NCI-H1436 treated with DMSO at 0.1 percent for 48 hours (cell line): ENCODE measurements at places on chromosomes 16 and 17.

GRCh38 chr17:27318228-27318627, 24.3 kb downstream of the WSB1 start:
- no peak for DNase-seq

GRCh38 chr16:2514333-2515179, 804 bp downstream of the ATP6V0C start:
- no peak for DNase-seq

DNA sequence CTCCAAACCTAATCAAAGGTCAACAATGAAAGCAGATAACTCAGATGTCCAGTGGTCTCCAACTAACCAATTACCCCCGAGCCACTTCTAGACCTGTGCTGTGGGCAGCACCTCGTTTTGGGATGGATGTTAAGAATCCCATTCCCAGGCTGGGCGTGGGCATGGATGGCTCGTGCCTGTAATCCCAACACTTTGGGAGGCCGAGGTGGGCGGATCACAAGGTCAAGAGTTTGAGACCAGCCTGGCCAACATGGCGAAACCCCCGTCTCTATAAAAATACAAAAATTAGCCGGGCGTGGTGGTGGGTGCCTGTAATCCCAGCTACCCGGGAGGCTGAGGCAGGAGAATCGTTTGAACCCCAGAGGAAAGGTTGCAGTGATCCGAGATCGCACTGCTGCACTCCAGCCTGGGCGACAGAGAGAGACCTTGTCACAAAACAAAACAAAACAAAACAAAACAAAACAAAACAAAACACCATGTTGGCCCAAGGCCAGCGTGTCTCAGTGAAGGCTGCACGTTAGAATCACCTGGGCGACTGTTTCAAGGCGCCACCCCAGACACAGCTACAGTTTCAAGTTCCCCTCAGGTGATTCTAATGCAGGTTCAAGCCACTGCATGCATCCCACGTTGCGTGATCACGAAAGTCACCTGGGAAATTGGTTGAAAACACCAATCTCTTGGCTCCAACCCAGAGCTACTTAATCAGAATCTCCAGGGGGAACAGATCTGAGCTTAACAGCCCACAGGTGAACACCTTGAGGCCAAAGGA, 21.3 kb downstream of the COX4I1 start:
- DNase-seq = no peak

DNA sequence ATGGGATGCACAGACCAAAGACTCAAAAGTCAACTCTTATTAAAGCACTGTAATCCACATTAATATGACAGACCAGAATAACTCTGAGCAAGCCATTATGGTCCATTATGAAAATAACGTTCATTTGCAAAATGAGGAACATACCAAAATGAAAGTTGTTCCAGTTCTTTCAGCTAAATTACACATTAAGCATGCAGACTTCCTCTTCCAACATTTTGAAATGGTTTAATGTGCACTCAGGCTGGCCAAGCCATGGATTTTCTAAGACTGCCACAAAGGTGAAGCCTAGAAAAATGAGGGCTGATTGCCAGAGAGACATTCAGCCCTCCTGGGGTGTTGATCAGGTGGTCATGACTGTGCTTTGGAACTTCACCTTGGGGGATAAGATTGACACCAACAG, 56.7 kb upstream of the NOG start:
- DNase-seq = no peak

GRCh38 chr16:75792771-75793492, 66.6 kb upstream of the CPHXL start:
- no peak for DNase-seq

DNA sequence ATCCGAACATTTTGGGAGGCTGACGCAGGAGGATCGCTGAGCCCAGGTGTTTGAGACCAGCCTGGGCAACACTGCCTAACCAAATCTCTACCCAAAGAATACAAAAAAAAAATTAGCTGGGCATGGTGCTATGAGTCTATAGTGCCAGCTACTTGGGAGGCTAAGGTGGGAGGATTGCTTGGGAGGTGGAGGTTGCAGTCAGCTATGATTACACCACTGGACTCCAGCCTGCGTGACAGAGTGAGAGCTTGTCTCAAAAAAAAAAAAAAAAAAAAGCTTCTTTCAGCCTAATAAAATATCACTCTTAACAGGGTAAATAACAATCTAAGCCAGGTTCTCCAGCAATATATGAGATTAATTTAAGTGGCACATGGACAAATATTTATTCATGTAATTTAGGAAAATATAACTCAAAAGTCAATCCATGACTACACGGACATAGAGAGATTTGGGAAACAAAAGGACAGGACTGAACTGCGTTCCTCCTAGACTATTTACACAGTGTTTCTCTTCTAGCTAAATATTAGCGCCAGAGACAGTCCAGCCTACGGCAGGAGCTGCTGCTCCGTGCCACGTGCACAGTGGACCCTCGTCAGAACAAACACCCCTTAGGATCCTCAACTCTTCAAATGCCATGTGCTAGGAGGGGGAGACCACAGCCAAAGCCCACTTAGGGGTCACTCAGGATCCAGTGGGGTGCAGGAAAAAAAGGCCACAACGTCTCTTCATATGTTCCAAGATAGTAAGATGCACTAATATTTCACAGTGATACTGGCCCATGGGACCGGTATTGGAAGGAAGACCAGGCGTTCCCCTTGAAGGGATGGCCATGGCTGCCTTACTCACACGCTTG, 8.7 kb downstream of the USP36 start:
- DNase-seq = no peak

DNA sequence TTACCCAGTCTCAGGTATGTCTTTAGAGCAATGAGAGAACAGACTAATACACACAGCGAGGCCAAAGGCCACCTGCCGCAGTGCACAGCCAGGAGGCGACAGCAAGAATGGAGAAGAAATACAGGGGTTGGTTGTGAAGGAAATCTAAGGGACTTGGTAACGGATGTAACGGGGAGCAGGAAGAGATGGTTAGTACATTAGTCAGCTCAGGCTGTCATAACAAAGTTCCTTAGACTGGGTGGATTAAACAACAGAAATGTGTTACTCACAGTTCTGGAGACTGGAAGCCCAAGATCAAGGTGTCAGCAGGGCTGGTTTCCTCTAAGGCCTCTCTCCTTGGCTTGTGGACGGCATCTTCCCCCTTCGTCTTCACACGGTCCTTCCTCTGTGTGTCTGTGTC, 47.1 kb downstream of the TVP23C start:
- DNase-seq = no peak

DNA sequence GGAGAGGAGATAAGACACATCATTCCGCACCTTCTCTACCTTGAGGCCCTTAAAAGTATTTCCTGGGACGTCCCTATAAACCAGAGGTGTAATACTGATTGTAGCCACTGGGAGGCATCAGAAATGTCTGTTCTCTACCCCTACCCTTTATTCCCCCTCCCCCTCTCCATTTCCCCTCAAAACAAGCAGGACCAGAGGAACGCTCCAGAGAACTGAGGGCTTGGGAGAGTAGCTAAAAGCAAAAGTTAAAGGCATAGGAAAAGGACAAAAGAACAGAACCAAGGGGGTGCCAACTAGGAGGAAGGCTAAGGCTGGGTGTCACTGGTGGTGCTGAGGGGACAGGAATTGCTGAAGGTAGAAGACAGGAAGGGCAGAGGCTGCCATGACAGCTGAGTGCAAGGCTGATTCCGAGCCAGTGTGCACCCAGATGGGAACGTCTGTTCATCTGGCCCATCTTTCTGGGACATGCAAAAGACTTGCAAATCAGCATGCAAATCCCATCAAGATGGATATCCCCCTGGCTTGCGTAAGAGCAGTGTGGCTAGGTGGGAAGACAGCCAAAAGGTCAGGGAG, 6.7 kb downstream of the CAMTA2 start:
- DNase-seq = no peak

- no peak for DNase-seq
Measured at GRCh38 chr17:17447264-17447663, 29.5 kb upstream of the MED9 start.

- no peak for DNase-seq
Measured at GRCh38 chr17:16037636-16038035, 38.0 kb downstream of the TTC19 start.

DNA sequence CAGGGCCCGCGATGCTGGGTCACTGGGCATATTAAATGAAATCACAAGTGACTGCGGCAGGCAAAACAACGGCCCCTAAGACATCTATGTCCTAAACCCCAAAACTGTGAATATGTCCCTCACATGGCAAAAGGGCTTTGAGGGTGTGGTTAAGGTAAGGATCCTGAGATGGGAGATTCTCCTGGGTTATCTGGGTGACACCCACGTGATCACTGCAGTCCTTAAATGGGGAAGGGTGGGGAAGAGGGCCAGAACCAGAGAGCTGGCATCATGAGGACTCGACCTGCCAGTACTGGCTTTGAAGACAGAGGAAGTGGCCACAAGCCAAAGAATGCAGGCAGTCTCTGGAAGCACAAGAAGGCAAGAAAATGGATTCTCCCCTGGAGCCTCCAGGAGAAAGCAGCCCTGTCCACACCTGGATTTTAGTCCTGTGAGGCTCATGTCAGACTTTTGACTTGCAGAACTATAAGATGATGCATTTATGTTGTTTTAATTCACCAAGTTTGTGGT, 12.5 kb downstream of the COTL1 start:
- DNase-seq = no peak

GRCh38 chr16:72094266-72094610, 591 bp downstream of the DHX38 start:
- no peak for DNase-seq

DNA sequence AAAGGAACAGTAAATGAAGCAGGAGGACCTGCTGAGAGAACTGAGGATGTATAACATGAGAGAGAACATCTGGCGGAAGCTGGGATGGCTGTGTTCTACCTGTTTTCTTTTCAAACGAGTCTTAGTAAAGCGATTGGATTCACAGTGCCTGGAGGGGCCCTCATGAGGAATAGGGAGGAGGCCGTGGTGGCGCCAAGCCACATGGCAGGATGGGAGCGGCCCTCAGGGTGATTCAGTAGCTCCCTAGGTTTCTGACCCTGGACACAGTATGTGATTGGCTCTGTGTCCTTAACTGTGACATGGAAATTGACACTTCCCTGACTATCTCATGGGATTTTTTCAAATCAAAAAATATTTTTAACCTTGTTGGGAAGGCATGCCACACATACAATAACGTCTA, 32.1 kb downstream of the USP43 start:
- no peak for DNase-seq

GRCh38 chr16:11208916-11209665, 46.9 kb downstream of the SOCS1 start:
- DNase-seq = no peak

- DNase-seq = no peak
Measured at GRCh38 chr17:72615627-72615991, 476.9 kb downstream of the SLC39A11 start.

DNA sequence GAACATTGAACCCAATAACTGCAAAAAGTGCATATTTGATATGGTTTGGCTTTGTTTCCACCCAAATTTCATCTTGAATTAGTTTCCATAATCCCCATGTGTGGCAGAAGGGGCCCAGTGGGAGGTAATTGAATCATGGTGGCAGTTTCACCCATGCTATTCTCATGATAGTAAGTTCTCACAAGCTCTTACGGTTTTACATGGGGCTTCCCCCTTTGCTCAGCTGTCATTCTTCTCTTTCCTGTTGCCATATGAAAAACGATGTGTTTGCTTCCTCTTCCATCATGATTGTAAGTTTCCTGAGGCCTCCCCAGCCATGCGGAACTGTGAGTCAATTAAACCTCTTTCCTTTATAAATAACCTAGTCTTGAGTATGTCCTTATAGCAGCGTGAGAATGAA, 127.6 kb downstream of the CHD9NB start:
- no peak for DNase-seq

DNA sequence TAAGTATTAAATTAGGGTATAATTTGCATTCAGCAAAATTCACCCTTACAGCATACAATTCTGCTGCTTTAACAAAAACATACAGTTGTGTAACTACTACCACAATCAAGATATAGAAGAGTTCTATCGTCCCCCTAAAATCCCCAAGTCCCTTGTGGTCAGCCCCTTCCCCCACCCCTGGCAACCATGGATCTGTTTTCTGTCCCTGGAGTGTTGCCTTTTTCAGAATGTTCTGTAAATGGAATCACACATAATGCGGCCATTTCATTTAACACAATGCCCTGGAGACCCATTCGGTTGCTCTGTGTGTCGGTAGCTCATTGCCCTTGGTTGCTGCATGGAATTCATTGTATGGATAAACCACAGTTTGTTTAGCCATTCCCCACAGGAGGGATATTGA, 190.2 kb downstream of the IRX5 start:
- DNase-seq = no peak

DNA sequence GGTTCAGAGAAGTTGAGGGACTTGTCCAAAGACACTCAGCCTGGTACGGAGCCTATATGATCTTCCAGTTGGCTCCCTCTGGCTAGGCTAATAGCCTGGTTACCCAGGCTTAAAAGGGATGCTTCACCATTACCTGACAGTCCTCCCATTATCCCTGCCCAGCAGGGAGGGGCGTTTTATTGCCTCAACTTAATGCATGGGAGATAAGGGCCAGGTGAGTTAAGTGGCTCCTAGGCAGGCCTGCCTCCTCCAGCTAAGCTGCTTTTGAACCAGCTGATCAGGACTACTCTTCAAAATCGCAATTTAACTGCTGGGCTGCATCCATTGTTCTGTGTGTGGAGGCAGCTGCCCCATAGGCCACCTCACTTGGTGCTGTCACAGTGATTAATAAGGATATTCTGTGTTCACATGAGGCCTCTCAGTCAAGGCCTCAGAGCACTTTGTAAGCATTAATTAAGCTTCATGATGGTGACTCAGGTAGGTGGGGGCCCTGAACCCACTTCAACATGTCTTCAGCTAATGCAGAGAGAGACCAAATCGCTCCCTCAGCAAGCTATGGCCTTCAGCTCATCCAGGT, 27.9 kb downstream of the SMPD3 start:
- DNase-seq = peak; percentile 48
